RKO (cell line): ENCODE measurements at places on chromosomes 12 and 14.
A peak's percentile ranks its signal among the peaks of the same experiment; 100 is the strongest.

GRCh38 chr12:92933606-92934005 is 4.5 kb upstream of the EEA1 start:
- DNase-seq = no peak

GRCh38 chr12:42484996-42485395 is 104.5 kb downstream of the PRICKLE1 start:
- DNase-seq = no peak

- DNase-seq = no peak
Observed at GRCh38 chr12:48985475-48985897, 7.4 kb downstream of the WNT1 start.

DNA sequence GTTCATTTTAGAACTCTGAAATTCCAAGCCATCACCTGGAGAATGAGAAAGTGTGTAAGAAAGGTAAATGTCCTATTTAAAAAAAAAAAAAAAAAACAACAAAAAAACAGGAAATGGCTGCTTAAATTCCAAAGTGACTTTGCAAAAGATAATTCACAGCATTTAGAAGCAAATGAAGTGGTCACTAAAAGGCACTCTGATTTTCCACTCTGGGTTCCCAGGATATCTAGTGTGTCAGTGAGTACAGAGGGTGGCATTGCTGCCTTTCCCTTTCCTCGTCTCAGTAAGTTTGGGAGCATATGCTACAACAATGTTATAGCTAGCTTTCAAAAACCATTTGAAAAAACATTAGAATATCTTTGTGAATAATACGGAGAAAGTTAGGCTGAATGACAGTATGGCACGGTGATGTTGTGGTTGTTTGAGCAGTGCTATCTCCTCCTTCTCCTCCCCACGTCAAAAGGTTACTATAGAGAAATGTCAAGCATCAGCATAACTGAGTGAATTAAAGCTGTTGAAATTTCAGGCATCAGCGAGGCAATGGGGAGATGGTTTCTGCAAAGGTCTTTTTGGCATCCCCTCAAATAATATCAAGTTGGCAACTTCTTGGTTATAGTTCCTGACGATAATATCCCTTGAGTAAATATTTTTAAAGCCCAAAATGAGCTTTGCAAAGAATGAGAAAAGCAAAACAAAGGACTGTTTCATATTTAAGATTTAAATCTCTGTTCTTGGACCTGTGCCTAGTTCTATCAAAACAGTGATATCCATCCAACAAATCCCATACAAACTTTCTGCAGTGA is 164.5 kb upstream of the E2F7 start:
- no peak for DNase-seq

- DNase-seq = no peak
Observed at GRCh38 chr12:79830440-79830839, 104.5 kb downstream of the PPP1R12A start.

- DNase-seq = no peak
Observed at GRCh38 chr12:66653796-66654195, 25.1 kb downstream of the GRIP1 start.

DNA sequence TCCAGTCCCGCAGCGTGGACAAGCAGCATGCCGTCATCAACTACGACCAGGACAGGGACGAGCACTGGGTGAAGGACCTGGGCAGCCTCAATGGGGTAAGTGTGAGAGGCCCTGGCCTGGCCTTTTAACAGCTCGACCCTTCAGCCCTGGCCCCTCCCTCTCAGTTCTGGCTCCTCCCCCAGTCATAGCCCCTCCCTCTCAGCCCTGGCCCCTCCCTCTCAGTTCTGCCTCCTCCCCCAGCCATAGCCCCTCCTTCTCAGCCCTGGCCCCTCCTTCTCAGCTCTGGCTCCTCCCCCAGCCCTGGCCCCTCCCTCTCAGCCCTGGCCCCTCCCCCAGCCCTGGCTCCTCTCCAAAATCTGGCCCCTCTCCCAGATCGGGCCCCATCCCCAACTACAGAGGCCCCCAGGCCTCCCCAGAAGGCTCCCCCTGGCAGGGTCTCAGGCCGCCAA is 11.2 kb downstream of the CEP170B start:
- no peak for DNase-seq

GRCh38 chr12:126627596-126627995 is 1562.4 kb downstream of the AACS start:
- DNase-seq = no peak

- no peak for DNase-seq
Observed at GRCh38 chr12:121513464-121514183, 67.2 kb downstream of the KDM2B start.

GRCh38 chr14:21528381-21529348 is 2.5 kb upstream of the SALL2 start:
- DNase-seq = no peak

DNA sequence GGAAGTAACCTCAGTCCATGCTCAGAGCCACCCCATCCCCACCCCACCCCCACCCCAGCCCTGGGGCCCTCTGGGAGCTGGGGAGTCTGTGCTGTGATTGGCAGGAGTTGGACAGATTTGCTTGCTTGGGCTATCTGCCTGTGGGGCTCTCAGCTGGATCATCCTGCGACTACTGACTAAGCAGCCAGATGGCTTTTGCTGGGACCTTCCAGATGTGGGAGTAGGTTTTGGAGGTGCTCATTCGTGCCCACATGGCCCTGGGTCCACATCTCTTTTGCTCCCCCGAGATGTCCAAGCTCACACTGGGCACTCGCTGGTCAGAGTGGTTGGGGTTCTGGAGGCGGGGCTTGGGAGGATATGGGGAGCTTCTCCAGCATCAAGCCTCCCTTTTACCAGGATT is 138.9 kb downstream of the TSPAN9 start:
- DNase-seq = no peak

DNA sequence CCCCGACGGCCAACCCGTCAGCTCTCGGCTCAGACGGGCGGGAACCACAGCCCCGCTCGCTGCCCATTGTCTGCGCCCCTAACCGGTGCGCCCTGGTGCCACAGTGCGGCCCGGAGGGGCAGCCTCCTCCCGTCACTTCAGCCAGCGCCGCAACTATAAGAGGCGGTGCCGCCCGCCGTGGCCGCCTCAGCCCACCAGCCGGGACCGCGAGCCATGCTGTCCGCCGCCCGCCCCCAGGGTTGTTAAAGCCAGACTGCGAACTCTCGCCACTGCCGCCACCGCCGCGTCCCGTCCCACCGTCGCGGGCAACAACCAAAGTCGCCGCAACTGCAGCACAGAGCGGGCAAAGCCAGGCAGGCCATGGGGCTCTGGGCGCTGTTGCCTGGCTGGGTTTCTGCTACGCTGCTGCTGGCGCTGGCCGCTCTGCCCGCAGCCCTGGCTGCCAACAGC is at the start of gene WNT1:
TSS of gene WNT1 (plus strand) at position 32 of the 450 bp plus-strand sequence. CDS start at position 361, 329 bp downstream.
- DNase-seq = no peak

GRCh38 chr12:6307529-6307928 is 3.0 kb upstream of the PLEKHG6 start:
- no peak for DNase-seq

GRCh38 chr14:72186523-72186922 is 254.3 kb downstream of the RGS6 start:
- DNase-seq = no peak

DNA sequence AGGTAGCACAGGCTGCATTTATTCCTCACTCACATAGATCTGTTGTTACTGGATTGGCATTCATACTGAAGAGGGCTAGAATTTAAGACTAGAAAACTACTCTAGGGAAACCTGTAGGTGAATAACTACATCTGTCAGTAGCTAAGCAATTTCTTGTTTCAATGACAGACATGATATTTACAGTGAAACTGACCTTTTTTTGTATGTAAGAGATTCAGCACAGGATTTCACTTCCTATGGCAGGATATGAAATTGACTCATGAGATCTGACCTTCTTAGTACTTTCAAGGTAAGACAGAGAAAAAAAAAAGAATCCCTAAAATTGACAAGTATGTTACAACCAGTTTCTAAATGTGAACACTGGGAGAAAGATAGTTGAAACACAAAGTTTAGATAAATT is 189.8 kb upstream of the SLC16A7 start:
- DNase-seq = no peak

GRCh38 chr12:71009430-71010142 is 89.0 kb upstream of the PTPRR start:
- DNase-seq = no peak

DNA sequence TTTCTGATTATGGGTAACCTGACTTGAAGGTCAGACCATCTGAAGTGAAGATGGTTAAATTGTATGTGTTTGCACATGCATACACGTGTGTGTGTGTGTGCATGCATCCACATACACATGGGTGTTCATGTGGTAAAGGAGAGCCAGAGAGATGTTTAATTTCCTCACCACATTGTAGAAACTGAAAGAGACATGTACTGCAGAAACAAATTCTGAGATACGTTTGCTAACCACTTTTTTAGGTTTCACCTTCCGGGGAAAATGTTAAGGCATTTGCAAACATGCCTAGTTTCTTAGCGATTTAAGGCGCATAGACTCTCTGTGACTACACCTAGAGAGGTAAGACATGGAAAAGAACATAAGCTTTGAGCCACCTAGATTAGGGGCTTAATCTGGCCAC is 362.9 kb downstream of the RAD51B start:
- no peak for DNase-seq

DNA sequence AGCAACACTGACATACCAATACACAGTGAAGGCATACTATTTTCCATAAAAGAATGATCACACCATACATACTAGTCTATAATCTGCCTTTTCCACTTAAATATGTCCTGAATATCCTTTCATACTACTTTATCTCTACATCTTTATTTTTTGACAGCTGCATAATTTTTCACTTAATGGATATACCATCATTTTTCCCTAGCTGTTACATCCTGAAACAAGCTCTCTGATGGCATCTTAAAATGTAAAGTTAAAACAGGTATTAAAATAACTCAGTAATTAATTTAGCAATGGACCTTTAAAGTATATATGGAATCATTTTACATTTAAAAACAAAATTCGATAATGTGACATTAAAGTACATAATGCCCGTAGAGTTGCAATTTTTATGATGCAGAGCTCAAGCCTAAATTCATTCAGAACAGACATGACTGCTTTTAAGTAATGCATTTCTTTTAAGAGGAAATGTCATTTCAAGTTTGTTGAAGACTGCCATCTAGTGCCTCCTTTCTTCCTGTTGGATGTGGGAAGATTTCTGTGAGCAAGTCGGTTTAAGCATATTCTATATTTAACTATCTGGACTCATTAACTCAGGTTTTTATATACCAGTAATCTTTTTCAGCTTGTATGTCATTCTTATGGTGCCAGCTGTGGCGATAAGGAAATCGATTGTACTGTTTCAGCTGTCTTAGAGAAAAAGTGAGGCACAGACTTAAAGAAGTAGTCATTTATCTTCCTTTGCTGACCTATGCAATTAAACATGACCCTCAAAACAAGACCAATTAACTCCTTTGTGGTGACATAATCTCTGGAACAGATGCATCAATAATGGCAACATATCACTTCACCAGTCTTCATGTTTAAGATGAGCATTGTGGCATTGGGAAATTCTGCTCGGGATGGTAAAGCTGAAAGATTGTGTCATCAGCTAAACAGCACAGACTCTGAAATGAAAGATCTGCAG is 20.3 kb downstream of the PRICKLE1 start:
- DNase-seq = peak; percentile 79

DNA sequence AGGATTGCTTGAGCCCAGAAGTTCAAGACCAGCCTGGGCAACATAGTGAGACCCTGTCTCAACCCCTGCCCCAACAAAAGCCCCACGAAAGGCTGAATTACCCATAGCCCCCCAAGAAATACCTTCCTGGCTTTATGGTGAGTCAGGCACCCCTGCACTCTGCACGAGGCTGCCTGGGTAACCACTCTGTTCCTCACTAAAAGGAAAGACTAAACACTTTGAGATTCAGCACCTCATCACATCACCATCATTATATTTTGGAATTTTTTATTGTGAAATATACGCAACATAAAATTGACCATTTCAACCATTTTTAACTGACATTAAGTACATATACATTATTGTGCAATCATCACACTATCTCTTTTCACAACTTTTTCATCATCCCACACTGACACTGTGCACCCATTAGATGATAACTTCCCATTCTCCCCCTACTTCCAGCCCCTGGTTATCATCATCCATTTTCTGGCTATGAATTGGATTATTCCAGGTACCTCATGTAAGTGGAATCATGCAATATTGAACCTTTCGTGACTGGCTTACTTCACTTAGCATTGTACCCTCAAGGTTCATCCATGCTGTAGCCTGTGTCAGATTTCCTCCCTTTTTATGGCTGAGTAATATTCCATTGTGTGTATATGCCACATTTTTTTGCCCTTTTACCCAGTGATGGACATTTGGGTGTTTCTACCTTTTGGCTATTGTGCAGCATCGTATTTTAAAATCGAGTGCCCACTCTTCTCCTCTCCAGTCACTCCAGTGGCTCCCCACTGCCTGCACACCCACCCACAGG is 51.5 kb downstream of the TSPAN9 start:
- DNase-seq = no peak
